CMK (cell line): ENCODE measurements at places on chromosomes 5 and 9.

- DNase-seq = no peak
Observed at GRCh38 chr9:85484235-85484634, 257.5 kb downstream of the AGTPBP1 start.

DNA sequence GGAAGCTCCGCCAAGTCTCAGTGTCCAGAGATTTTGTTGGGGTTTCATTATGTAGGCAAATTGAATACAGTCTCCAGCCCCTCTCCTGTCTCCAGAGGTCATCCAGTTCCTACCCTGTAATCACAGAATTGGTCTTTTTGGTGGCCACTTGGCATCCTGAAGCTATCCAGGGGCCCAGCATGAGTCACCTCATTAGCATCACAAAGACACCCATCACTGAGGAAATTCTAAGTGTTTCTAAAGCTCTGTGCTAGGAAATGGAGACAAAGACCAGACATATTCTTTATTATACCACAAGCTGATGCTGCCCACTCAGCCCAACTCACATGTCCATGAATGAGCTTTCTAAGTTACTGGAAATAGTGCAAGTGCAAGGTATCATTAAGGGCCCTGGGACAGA, 229.9 kb downstream of the DOCK8 start:
- no peak for DNase-seq

GRCh38 chr9:120919843-120920805, 6.5 kb downstream of the TRAF1 start:
- DNase-seq = no peak

- DNase-seq = no peak
Observed at GRCh38 chr5:125202871-125203438, 456.5 kb upstream of the ZNF608 start.

DNA sequence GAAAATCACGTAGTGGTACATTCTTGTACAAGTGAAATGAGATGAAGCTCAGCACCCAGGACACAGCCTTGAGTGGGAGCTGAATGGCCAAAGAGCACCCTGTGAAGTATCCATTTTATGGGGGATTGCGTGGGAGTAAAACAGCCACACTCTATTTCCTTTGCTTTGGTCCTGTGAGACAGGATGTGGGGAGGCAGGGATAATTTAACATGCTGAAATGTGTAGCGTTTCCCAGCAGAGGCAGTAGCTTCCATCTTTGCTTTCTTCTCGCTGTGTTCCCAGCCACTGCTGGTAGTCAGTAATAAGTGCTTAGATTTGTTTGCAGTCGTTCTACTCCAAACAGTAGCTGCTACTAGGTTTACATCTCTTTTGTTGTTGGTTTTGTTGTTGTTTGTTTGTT, 4.4 kb downstream of the IL31RA start:
- no peak for DNase-seq

DNA sequence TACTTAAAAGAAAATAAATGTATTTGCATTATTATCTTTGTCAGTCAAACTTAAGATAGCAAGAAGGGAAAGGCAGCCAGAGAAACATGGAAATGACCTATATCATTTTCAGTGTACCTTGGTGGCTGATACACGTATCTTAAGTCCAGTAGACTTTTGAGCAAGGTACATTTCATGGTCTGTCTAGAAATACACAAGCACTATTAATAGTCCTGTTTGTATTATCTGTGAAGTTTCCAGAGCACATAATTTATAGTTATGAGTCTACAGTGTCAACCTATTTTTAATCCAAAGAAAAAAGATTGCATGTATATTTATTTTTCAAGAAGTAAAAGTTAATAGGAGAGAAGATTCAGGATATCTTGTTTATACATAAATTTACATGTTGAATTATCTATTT, 95.7 kb downstream of the IZUMO3 start:
- no peak for DNase-seq

DNA sequence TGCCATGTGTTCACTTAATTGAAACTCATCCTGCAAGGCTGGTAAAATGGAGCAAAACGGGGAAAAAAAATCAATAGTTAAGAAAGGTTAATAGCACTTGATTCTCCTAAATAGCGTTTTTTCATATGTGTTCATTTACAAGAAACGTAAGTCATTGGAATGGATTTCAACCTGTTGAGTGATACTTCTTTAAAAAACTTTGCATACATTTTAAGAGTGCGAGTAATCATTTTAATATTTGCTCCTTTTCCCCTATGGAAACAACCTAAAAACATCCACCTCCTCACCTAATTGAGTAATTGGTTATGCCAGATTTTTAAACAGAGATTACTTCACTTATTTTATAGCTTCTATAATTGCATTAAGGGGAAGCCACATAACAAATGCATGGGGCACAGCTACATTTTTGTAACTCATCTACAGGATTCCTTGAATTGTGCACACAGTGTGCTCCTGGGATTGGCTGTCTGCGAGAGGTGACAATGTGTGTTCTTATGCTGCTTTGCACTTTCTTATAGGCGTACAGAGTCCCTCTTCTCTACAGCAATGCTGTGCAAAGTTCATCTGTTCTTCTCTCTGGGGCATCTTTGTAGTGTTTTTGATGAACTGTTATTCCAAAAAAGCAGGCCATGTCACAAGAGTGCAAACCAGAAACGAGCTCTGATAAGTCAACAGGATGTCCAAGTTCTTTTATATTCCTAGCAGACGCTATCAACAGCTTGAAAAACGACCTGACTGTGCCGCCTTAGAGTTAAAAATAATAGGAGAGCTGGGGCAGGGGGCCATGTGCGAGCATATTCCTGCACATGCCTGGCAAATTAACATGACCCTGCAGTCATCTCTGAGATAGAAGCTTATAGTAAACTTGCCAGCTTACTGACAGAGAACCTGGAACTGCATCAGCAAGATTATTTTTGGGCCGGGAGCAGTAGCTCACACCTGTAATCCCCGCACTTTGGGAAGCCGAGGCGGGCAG, 117.9 kb downstream of the GOLPH3 start:
- no peak for DNase-seq

DNA sequence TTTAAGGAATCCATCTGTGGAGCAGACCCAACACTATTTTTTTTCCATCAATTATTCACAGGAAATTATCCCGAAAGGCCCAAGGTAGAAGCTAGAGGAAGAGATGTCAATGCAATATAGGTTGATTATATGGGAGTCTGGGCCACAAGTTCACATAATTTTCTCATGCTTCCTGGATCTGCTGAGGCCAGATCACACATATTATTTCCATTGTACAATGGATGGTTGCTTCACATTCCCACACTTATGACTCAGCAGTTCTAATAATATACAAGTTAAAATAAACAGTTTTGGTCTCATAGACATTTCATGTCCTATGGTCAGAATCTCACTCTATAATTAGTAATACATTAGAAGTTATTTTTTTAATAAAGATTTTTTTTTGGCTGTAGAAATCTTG, 66.0 kb upstream of the PTPRD start:
- no peak for DNase-seq

DNA sequence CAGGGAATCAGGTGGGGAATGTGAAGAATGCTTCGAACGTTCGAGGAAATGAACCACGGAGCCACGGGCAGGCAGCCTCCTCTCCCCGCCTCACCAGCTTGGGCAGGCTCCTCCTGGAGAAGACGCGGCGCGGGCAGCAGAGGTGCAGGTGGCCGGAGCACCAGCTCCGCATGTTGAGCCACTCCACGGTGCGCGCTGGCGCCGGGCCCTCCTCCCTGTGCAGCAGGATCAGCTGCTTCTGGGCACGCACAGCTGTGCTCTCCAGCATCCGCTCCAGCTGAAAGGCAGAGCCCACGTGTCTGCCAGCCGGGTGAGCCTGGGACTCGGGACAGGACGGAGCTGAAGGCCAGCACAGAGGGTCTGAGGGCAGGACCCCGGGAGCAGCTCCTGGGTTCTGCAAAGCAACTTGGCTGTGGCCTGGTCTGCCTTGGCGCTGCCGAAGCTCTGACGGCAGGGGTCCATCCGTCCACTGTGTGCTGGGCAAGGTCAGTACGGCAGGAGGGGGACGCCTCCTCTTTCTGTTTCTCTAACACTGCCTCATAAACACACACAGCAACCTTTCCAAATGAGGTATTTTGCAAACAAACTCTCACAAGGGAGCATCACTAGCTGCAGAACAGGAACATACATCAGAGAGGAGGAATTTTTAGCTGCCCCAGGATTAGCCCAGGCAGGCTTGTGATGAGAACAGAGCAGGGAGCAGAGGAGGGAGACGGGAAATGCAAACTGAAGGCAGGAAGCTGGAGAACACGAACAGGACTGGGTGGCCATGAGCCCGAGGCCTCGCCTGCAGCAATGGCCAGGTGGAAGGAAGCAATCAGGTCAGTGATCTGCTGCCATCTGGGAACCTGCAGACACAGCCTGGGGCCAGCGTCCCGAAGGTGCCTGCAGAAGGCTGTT, 20.1 kb upstream of the NSMF start:
- DNase-seq = no peak

GRCh38 chr9:128098297-128099230, 29.0 kb downstream of the PTGES2 start:
- no peak for DNase-seq

- DNase-seq = no peak
Observed at GRCh38 chr5:73946919-73947602, 321.1 kb downstream of the ARHGEF28 start.

DNA sequence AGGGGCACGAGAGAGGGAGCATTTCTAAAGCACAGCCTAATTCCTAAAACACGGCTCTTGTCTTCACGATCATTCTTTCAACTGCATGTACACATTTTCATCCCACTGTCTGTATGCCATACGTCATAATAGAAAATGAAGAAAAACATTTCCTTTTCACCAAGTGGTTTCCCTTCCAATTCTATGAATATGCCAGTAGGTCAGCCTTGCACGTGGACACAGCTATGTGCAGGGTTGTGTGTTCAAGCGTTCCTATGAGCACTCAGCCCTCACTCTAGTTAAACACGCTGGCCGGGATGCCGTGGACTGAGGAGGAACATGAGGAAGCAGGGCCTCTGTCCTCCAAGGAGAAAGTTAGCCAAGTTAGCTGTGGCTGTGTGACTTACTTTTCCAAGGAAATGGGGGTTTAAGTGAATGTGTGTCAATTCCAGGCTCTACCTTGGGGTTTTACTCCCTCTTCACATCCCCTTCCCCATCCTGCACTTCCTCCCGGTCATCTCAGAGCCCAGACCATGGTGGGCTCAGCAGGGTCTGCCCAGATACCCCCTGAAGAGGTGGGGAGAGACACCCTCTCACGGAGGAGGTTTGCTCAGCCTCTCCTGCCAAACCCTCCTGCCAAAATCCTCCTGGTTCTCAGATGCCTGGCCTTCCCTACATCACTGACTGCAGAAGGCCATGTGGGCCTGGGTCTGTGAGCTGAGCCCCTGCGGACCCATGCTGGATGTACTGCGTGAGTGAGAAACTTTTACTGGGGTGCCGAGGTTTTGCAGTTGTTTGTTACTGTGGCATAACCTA, 230.6 kb downstream of the FSTL4 start:
- no peak for DNase-seq

GRCh38 chr5:80609692-80610091, 39.6 kb upstream of the ANKRD34B start:
- DNase-seq = no peak

DNA sequence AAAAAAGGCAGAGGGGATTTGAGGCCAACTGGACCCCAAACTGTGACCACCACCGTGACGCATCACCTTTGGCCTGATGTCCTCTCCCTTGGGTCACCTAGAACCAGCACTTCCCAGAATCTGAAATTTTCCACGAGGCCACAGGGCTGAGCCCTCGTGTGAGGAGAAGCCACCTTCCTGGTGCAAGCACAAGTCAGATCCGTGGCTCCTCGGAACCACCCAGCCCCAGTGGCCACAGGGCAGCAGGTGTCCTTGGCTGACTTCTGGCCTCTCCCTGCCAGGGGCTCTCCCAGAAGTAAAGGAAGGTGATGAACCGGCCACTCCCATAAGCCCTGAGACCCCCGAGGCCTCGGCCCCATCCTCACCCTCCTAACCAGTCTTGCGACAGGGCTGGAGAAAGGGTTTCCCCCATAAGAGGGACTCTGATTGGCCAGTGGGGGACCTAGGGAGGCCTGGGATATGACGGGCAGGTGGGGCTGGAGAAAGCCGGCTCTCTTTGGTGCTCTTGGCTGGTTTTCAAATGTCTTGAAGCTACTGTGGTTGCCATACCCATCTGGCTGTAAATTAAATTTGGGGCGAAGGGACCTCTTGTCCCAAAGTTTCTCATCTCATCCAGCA, 20.9 kb upstream of the HMCN2 start:
- DNase-seq = no peak

GRCh38 chr5:143569722-143570567, 166.5 kb upstream of the NR3C1 start:
- DNase-seq = no peak

GRCh38 chr5:175745210-175745609, 87.3 kb downstream of the HRH2 start:
- DNase-seq = no peak

DNA sequence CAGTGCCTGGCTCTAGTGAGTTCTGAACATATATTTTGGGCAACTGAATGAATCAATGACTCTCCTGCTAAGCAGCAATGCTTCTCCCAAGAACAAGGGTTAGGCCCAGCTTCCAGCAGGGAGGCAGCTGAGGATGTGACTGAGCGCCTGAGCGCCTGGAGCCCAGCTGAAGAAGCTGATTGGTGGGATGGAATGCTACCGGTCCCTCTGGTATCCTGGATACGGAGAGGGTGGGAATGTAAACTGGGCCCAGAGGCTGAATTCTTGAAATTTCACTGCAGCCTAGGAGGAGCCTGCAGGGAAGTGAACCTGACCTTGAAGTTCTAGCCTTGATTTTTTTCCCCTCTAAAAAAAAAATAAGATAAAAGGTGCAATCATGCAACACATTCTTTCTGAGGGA, 43.2 kb downstream of the WWC1 start:
- no peak for DNase-seq

DNA sequence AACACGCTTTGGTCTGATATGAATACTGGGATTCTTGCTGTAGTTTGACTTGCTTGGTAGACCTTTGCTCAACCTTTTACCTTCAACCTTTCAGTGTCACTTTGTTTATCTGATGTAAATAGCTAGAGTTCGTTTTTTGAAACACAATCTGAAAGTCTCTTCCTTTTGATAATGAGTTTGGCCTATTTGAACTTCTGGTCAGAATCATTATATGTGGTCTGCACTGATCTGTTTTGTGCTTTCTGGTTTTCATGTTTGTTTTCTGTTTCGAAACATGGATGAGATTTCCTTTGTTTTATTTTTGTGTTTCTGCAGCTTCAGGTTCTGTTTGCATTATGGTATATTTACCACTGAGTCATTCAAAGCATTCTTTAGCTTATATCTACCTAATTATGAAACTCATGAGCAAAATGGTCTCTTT, 217.5 kb downstream of the GABBR2 start:
- no peak for DNase-seq

- DNase-seq = no peak
Observed at GRCh38 chr9:38163518-38163917, 94.5 kb upstream of the SHB start.

DNA sequence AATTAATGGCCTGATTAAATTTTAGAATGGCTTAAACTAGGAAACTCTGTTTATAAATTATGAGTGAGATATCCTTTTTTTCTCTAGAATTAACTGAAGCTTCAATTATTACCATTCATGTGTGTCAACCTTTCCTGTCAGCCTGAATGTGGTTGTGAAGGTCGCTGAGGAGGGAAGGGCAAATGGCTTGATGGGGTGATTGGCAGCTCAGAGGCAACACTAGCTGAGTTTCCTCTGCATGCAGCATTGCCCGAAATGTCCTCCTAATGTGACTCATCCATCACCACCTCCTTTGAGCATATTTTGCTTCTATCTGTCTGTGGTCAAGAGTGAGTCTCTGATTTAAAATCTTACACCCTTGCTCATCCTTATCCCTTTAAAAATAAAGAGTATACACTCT, 281.9 kb downstream of the TENT4A start:
- DNase-seq = no peak

- DNase-seq = no peak
Observed at GRCh38 chr5:3186736-3187405, 408.8 kb upstream of the IRX1 start.

GRCh38 chr9:109310486-109310901, 10.4 kb downstream of the EPB41L4B start:
- no peak for DNase-seq
